Left hindlimb (tissue), 1 donor: ENCODE measurements at places on chromosomes 7 and 10.

DNA sequence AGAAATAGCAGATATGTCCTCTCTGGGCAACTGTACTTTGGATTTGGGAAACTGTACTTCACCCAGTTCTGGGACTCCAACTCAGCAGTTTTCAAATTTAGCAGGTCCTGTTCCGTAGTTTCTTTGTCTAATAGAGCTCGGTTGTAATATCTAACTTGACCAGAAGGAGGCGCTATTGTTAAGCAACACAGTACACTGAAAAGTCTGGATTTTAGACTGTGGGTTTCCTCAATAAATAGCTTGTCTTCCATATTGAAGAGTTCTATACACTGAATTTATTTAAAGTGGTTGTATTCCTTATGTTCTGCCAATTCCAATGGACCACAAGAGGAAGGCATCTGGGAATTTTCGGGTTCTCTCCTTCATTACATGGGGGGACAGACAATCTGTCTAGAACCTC lies 39.8 kb downstream of the ELFN1 start:
- no peak for DNase-seq

DNA sequence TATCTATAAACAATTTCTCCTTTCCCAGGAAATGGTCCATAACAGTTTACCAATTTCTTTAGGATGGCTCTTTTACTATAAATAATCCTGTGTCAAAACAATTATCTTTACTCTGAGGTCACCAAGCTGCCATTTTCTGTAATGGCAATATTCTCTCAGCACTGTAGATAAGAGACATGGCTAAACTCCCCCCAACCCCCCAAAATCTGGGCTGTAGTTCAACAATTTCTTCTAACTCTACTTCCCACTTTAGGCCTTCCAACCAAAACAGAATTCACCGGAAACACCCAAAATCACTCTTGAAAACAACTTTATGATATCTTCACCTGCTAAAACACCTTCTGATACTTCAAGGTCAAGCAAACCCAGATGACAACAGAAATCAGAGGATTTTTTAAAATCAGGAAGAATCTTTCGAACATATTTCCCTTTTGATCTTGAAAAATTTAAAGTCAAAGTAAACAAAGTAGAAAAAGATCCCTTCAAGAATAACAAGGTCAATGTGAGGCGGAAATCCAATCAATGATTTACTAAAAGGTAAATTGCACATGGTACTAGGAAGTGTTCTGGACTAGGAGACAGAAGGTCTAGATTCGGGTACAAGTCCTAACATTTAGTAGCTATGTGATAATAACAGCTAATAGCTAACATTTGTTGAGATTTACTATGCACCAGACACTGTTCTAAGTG lies 176.8 kb downstream of the CPEB3 start:
- no peak for DNase-seq

DNA sequence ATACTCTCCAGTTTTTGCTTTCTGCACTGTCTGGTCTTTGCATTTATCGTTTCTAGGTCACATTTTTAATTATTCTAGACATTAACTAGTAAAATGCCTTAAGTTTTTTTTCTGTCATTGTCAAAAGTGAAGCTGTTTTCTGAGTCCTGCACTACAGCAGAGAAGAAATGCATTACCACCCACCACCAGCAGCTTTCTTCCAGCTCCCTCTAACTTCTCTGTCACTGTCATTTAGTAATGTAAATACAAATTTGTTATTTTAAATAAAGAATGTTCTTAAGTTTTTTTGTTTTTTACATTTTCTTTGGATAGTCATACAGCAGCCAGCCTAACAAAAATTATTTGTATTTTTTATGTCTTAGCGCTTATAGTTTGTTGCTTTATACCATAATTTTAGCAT lies 18.8 kb downstream of the PTPRZ1 start:
- no peak for DNase-seq

DNA sequence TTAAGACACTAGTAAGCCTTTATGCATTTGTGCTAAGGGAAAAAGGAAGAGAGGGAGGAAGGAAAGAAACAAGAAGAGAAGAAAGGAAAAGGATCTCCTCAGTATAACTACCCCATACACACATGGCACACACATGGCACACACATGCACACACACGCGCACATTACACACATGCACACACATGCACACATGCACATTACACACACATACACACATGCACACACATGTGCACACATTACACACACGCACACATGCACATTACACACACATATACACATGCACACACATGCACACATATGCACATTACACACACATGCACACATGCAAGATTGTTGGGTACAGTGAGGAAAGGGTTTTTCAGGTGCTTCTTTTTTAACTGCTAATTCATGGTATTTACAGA lies 311.2 kb downstream of the SKIDA1 start:
- DNase-seq, result no peak

- no peak for DNase-seq
Measured at GRCh38 chr7:137096607-137097006, 228.2 kb downstream of the CHRM2 start.

DNA sequence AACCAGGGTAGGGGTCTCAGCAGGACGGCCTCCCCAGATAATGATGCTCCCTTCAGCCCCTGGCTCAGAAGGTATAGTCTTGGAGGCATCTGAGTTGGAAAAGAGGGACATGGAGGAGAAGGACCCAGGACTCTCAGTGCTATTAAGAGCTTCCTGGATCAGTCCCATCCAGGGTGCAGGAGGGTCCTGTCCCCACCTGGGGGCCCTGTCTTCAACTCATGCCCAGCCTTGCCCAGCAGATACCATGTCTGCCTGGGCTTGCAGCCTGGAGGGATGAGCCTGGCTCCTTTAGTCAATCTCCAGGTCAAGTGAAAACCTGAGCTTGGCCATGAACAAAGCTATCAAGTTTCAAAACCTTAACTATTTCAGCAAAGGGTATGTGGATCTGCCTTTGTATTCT lies 67.6 kb downstream of the PRTFDC1 start:
- no peak for DNase-seq

DNA sequence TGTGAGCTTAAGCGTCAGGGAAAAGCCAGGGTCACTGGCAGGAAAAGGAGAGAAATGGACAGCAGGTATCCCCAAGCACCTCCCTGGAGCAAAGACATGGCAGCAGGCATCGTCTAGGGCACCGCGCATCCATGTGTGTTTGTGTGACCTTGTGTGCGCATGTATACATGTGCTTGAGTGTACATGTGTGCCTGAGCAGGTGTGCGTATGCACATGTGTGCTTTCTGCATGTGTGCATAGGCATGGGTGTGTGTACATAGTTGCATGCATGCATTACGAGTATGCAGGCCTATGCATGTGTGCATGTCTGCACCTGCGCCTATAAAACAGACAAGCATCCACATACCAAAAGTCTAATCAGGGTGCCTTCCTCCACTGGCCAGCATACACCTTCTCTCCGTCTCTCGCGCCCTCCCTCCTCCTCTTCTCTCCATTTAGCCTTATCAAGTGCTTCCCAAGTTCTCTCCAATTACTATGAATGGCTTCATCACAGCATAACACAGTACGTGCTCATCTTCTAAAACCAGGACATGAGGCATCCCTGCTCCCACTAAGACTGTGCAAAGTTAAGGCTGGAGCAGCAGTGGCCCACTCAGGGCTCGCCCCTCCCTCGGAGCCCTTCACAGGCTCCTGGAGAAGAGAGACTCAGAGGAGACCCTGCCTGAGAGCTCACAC lies 30.6 kb downstream of the RASGEF1A start:
- peak; percentile 15 for DNase-seq

DNA sequence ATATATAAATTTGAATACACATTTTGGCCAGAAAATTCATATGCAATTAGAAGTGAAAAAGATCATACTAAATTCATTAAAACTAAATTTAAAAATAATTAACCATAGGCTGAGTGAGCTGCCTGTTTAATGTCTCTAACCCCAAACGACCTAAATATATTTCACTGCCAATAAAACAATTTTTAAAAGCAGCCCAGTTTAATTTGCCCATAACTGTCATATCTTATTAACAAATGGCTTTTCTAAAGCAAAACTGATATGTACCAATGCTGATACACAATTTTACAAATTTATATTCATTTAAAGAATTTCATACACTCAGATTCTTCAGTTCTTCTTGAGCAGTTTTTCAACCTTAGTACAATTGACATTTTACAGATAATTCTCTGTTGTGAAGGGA lies 99.9 kb downstream of the CACNA2D1 start:
- no peak for DNase-seq

DNA sequence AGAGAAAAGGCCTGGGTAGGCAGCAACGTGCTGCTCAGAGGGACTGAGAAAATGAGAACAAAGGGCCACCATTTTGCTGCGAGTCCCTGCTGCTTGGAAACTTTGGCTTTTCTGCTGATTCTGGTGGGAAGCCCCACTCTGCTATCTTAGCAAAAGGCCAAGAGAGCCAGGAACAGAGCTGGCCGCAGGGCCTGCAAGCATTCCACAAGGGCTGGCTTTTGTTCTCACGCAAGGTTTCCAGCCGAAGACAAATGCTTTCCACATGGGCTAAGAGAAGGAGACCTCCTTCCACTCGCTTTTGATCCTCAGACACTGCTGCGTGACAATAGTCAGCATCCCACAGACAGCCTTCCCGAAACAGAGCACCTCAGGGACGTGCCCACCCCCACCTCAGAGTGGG lies 163.1 kb downstream of the ARHGAP12 start:
- DNase-seq, result no peak

GRCh38 chr10:31395695-31396094 lies 76.7 kb downstream of the ZEB1 start:
- DNase-seq, result no peak

DNA sequence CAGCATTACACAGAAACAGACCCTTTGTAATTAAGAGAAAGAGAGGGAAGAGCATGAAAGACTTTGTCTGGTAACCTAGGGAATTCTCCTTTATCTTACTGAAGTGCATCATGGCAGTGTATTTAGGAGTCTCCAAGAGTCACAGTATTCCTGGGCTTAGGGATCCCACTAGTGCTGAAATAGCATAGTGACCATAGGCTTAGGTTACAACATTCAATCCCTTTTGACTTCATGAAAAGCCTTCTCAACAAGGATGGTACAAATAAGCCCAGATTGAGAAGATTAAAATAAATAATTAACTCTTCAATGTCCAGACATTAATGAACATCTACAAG lies 76.5 kb downstream of the SNX13 start:
- no peak for DNase-seq

DNA sequence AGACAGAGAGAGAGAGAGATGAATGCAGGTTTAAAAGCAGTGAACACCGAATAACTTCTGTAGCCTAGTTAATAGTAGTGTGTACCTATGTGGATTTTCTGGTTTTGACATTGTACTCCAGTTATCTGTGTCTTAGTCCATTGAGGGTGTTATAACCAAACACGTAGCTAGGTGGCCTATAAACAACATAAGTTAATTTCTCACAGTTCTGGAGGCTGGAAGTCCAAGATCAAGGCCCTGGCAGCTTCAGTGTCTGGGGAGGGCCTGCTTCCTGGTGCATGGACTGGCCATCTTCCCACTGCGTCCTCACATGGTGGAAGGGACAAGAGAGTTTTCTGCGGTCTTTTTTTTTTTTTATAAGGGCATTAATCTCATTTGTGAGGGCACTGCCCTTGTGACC lies 23.5 kb downstream of the AOC1 start:
- no peak for DNase-seq
